ENCODE measurements at places on chromosomes 16 and 17.

DNA sequence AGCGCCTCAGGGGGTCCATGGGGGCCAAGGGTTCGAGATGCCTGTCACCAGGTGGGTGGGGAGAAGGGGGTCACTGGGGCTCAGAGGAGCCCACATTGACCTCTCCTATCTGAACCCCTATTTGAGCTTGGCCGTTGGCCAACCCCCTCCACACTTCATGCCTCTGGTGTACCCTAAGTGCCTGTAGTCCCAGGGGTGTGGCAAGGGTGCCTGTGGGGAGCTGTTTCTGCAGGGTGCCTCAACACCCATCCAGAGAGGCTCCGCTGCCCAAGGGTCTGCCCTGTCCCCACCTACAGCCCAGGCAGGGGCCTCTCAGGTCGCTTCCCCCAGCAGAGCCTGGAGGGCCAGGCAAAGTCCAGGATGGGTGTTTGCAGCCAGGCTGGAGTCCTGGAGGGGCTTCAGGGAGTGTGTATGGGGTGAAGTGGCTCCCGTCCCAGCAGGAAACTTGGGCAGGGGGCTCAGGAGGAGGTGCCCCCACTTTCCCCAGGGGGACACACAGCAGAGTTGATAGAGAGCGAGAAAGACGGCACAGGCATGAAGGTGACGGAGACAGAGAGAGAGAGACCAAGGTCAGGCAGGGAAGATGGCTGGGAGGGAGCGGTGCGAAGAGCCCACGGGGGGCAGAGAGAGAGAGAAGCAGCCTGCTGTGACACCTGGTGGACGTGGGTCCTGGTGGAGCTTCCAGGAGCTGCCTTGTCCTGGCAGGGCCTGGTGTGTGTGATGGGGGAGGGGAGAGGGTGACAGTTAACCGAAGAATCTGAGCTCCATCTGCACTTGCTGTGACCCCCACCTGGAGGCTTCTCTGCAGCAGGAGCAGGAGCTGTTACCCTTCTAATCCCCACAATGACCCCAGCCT, at the start of gene SEPTIN12:
TSS of gene SEPTIN12 (minus strand) at position 719 of the 856 bp plus-strand sequence. CDS start at position 19, 700 bp downstream.
- DNase-seq: no peak

GRCh38 chr17:8922928-8923327, 42.6 kb downstream of the PIK3R5 start:
- DNase-seq: no peak

- DNase-seq: no peak
Observed at GRCh38 chr17:72233986-72234385, 113.2 kb downstream of the SOX9 start.

- DNase-seq: no peak
Observed at GRCh38 chr16:11372829-11373306, 27.6 kb downstream of the RMI2 start.

DNA sequence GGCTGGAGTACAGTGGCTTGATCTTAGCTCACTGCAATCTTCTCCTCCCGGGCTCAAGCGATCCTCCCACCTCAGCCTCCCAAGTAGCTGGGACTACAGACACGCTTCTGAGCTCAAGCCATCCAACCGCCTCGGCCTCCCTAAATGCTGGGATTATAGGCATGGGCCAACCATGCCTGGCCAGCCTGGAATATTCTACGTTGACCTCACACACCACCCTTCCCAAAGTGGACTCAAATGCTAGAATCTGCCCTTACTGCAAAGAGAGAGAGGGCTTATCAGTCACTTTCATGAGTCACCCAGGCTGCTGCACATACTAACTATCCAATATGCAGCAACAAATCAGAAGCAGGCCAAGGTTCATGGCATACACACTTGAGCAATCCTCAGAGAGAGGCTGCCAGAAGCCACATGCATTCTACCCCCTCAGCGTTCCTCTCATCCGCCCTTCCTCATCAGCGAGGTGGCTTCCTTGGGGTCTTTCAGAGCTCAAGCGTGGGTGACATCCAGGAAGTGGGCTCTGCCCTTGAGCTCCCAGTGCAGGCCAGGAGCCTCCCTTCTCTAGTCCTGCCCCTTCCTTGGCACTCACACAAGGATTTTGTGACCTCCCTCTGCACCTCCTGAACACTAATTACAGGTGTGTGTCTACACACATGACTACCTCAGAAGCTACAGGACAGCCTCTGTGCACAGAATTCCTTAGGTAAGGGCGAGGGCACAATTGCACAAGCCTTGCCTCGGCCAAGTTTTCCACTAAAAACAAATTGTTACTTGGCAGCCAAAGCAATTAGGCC, 24.8 kb upstream of the SIAH1 start:
- DNase-seq: no peak

- DNase-seq: peak; percentile 4
Observed at GRCh38 chr16:29784901-29785500, 5.5 kb upstream of the KIF22 start.

DNA sequence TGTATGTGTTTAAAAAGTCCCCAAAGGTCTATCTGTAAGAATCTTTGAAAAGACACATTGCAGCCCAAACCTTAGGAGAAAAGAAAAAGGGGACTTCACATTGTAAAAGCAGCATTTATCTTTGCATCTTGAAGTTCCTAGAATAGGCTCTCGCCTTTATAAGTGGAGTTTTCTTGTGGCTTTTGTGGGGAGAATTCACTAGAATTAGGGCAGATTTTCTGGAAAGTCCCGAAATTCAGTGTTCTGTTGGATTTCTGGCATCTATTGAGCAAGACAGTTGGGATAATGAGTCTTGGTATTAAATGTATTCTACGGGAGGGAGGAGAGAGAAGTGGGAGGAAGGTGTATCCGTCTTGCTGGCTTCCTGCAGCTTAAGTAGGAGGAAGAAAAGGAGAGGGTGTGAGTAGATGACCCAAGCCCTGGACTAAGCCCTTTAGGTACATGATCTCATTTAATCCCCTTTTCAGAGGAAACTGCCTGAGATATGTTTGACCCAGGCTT, 62.6 kb downstream of the PRKCA start:
- DNase-seq: no peak

GRCh38 chr17:2837147-2837561, 40.9 kb downstream of the RAP1GAP2 start:
- DNase-seq: no peak

- DNase-seq: no peak
Observed at GRCh38 chr16:79097771-79098170, 502.8 kb downstream of the MAF start.

DNA sequence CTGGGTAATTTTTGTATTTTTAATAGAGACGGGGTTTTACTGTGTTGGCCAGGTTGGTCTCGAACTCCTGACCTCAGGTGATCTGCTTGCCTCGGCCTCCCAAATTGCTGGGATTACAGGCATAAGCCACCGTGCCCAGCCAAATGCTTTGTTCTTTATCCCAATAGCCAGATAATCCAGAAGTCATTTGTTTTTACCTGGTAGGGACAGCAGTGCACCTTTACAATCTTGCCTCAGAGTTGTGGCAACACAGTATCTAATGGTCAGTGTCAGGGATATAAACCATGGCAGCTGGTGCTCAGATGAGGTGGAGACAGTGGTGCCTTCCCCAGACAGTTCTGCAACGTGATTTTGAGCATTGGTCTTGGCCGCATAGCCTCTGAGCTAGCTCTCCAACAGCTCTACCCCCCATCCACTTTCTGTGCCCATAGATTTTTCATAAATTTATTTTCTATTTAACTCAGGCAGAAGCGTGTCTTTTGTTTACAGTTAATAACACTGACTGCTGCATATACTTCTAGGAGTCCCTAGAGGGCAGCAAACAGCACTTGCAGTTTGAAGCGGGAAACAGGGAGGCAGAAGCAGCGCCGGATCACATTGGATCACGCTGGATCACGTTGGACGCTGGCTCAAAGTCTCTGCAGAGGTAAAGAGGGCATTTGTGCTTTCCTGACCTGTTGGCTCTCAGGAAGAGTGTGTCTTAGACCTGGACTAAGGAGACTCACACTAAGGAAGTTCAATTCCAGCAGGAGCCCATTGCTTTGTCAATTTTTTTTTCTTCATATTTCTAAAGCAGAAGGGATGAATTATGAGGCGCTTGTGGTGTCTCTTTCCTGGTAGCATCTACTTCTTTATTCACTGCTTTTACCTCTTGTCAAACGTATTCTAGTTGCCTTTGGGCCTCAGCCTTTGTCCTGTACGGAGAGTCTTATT, 5.1 kb upstream of the GGT6 start:
- peak; percentile 12 for DNase-seq

DNA sequence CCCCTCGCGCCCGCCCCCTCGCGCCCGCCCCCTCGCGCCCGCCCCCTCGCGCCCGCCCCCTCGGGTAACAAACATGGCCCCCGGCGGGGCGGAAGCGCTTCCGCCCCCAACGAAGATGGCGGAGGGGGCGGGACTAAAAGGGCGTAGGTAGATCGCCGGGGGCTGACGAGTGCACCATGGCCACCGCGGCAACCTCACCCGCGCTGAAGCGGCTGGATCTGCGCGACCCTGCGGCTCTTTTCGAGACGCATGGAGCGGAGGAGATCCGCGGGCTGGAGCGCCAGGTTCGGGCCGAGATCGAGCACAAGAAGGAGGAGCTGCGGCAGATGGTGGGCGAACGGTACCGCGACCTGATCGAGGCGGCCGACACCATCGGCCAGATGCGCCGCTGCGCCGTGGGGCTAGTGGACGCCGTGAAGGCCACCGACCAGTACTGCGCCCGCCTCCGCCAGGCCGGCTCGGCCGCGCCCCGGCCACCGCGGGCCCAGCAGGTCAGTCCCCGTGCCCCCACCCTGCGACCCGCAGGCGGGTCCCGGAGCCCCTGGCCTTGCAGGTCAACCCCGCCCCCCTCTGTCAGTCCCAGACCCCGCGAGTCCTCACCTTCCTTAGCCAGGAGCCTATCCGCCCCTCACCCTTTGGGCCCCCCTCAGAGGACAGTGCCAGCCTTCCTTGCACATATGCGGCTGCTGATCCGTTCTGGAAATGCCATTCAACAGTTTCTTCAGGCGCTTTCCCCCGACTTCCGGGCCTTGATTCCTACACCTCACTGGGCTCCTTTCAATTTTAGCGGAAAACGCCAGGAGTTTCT, at the start of gene COG1:
TSS of gene COG1 (plus strand) at position 162 of the 808 bp plus-strand sequence. CDS start at position 177, 15 bp downstream.
- peak; percentile 70 for DNase-seq

DNA sequence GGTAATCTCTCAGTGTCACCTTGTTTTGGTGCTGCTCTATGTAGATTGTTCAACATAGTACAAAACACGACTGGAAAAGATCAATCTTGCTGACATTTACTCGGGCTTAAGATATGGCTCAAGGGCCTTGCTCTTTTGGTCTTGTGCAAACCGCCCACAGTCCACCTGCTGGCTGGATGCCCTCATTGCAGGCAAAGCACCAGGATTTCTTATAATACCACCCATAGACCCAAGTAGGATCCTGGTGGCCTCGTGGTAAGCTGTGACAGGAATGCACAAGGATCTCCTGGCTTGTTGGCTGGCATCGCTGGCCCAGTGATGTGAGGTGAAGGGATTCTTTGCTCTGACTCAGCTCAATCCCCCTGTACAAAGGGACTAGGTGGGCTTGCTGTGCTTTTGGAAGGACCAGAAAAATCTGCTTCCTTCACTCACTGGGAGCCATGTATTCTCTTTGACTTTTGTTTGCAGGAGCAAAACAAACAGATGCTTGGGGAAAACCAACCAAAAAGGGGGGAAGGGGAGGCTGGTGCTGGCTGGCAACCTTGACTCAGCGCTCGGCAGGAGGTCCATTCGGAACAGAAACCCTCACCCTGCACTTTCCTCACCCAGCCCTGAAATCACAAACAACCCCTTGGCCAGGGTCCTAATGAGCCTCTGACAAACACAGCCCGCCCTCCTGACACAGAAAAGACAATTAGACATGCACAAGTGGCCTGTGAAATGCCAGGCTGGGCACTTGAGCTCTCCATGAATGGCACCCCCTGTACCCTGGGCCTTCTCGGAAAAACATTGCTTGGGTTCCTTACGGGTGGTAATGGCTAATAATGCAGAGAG, 36.6 kb upstream of the MED9 start:
- DNase-seq: peak; percentile 31

DNA sequence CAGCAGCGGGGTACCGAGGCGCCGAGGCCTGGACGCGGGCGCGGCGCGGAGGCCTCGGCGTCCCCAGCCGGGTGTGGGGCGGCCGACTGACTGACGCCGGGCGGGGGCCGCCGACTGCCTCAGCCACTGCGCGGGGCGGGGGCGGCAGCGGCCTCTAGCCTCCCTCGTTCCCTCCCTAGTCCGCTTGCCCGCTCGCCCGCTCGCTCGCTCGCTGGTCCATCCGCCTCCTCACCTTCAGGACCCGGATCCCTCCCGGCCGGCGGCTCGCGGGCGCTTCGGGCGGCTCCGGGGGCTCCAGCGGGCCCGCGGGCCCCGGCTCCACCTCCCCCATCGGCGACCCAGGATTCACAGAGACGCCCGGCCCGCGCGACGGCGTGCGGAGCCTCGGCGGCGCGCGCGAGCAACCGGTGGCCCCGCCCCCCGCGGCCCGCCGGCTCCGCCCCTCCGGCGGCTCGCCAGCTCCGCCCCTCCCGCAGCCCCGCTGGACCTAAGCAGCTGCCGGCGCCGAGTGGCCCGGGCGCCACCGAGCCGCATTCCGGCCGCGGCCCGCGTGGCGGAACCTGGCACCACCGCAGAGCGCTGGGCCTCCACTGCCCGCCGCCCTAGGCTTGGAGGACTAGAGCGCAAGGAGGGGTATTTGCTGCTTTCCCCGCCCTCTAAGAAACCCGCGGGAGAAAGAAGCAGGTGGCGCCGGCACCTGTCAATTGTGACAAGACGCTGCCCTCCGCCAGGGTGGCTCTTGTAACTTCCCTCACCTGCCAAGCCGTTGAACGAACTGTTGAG, 773 bp downstream of the PHLPP2 start:
- DNase-seq: peak; percentile 71

- DNase-seq: no peak
Observed at GRCh38 chr16:30459456-30459855, 13.1 kb upstream of the ITGAL start.

- no peak for DNase-seq
Observed at GRCh38 chr17:45640141-45640850, 143.8 kb upstream of the CRHR1 start.

DNA sequence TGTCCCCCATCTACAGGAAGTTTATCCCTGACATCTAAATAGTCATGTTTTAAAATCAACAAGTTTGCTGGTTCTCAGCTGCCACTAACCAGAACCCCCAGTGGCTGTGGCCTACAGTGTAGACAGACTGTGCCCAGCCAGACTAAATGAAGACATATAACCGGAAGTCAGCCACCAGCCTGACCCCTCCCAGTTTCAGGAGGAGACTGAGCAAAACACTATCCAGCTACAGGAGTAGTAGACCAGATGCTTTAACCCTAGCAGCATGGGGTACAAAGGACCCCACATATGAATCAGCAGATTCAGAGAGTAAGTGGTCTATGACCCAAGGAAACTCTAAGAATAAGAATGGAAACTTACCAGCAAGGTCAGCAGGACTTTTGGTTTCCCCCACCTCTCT, 83.4 kb downstream of the HIC1 start:
- no peak for DNase-seq

DNA sequence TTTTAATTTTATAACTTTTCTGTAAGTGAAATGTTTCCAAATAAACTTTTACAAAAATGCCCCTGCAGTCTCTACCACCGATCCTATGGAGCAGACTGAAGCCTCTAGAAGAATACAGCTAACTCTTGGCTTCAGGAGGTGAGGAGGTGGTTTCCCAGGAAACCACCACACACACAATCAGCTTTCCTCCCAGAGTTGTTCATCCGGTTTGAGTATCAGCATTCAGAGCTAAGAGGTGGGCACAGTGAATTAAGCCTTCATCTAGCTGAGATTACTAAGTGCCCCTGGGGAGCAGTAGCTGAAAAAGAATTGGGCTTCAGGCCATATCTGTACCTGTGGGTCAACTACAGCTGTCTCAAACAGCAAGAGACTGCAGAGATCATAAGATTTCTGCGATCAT, 139.7 kb downstream of the AATF start:
- no peak for DNase-seq

- no peak for DNase-seq
Observed at GRCh38 chr17:45006927-45007461, 38.9 kb upstream of the C1QL1 start.
